ENCODE measurements at places on chromosomes 2 and 18. TPM values are rescaled to one million over a fixed set of nuclear protein-coding genes. Genes with fewer than 3 reads are reported as not detected.

GRCh38 chr2:163646687-163647086, 89.1 kb downstream of the FIGN start:
- H3K27ac ChIP-seq = 0 out of 2 replicates have a peak overlapping the region, but pooled peaks have one; percentile 9
- no peaks in the 10 kb centered on the region for H3K27me3 ChIP-seq
- peaks cover 58% of the 10 kb centered on the region for H3K4me1 ChIP-seq

GRCh38 chr2:149652926-149653325, 65.4 kb upstream of the MMADHC start:
- H3K27me3 ChIP-seq = no peaks in the 10 kb centered on the region
- no peak overlapping the region for H3K27ac ChIP-seq
- no peaks in the 10 kb centered on the region for H3K4me1 ChIP-seq
- no peak for DNase-seq

- no peak overlapping the region for H3K4me3 ChIP-seq
- no peak for DNase-seq
- no peak overlapping the region for H3K27ac ChIP-seq
- H3K4me1 ChIP-seq = peaks cover 17% of the 10 kb centered on the region
Observed at GRCh38 chr2:207469451-207469850, 60.3 kb upstream of the CREB1 start.

CNGA3 gene
- total RNA-seq = not detected

Measured in GM23338 (cell line).